Fibroblast of skin of abdomen (primary cell): ENCODE measurements at places on chromosomes 4 and X.

DNA sequence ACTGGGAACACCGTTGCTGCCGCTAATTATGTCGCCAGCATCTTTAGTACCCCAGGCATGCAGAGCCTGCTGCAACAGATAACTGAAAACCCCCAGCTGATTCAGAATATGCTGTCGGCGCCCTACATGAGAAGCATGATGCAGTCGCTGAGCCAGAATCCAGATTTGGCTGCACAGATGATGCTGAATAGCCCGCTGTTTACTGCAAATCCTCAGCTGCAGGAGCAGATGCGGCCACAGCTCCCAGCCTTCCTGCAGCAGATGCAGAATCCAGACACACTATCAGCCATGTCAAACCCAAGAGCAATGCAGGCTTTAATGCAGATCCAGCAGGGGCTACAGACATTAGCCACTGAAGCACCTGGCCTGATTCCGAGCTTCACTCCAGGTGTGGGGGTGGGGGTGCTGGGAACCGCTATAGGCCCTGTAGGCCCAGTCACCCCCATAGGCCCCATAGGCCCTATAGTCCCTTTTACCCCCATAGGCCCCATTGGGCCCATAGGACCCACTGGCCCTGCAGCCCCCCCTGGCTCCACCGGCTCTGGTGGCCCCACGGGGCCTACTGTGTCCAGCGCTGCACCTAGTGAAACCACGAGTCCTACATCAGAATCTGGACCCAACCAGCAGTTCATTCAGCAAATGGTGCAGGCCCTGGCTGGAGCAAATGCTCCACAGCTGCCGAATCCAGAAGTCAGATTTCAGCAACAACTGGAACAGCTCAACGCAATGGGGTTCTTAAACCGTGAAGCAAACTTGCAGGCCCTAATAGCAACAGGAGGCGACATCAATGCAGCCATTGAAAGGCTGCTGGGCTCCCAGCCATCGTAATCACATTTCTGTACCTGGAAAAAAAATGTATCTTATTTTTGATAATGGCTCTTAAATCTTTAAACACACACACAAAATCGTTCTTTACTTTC lies 1.8 kb downstream of the UBQLN2 start:
- DNase-seq: no peak

DNA sequence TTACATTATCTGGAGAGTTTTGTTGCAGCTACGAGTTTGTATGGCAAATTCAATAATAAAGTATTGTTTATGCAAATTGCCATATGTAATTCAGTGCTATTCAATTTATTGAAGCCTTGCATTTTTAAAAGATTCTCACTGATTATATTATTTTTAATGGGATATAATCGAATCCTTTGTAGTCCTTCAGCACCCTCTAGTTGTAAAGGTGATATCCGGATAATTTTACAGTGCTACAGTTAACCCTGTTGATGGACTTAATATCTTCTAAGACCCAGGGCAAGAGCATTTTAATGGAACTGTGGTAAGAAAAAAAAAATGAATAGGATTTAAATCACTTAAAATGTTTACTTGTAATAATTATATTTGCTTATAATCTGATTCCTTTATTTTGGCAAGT lies 48.5 kb upstream of the GRIA2 start:
- peak; percentile 34 for DNase-seq

DNA sequence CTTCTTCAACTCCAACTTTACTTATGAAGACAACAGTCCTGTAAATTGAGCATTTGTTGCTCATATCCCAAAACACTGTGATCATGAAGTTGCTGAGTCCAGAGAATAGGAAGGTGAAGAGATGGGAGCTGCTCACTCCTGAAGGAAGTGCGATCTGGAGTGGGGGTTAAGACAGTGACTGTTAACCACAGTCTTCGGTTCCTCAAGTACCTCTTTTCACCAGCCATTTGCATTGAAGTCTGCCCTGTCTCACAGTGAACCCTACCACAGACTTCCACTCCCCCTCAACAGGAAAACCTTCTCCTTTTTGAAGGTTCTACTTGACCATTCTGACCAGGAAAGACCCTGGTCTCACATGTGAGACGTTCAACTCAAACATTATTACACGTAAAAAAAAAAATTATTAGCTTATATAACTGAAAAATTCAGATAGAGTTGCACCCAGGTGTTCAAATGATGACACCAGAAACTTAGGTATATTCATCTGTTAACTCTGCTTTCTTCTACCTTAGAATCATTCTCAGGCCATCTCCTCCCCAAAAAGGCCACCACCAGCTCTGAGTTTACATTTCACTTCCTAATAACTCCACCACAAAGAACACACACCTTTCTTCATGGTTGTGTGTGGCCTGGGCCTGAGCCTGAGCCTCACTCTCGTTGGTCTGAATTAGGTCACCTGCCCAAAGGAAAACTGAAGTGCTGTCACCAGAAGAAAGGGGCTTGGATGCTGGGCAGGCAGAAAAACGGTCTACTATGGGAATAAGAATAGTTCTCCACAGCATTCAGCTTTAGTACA lies 199.2 kb downstream of the DCTD start:
- no peak for DNase-seq

DNA sequence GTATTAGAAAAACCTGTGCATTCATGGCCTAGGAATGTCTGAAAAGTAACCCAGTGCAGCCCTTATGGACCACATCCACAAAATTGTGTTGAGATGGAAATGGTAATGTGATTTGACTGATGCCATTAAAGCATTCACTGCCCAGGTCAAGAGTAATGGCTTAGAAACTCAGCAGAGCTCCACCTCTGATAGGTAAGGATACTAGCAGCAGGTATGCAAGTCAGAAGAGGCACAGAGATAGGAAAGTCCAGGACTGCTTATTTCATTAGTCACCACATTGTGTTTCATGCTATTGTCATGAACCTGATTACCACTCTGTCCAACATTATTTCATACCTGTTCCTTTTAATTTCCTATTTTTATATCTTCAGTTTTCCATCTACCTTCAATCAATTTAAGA lies 2042.2 kb downstream of the ARAP2 start:
- no peak for DNase-seq

- no peak for DNase-seq
These were observed 2.9 kb downstream of the UGT8 start for GRCh38 chr4:114601304-114602052.

- DNase-seq: peak; percentile 97
These were observed 57.0 kb upstream of the PROM1 start for GRCh38 chr4:16140879-16141249.

DNA sequence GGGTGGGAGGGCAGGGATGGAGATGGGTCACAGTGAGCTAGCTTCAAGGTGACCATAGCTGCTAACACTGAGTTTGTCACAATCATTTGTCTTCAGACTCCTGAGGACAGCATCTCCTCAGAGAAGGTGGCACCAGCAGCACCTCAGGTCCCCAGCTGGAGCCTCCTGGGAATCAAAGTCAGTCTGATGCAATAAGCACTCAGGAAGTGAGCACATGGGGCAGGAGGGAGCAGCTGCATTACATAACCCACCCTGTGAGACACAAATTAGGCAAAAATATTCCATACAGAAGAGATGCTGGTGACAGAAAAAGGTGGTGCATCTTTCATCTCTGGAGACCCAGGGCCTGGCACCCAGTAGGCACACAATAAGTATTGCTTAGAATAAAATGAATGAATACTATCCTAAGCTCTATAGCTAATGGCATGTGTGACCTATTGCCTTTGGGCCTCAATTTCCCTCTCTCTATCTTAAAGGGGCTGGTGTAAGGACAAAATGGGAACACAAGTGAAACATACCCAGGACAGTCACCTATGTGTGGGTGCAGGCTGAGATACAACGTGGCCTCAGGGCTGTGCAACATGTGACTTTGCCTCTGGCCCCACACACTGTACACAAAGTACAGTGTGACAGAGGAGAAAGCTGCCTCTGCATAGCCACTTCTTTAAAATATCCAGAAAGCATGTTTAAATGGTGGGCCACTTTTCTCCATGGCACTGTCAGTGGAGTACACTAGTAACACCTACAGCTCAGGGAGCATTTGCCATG lies 37.1 kb downstream of the SLC39A8 start:
- peak; percentile 3 for DNase-seq
